ENCODE measurements at places on chromosomes 5 and 9.

DNA sequence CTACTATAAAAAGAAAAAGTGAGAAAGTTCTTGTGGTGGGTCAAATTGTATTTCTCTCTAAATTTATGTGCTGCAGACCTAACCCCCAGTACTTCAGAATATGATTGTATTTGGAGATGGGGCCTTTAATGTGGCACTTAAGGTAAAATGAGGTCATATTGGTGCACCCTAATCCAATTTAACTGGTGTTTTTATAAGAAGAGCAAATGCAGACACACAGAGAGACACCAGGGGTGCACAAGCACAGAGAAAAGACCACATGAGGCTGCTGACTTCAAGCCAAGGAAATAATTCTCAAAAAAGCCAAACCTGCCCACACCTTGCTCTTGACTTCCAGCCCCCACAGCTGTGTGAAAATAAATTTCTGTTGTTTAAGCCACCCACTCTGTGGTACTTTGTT, 80.2 kb upstream of the HTR4 start:
- no peak for DNase-seq

GRCh38 chr9:38058452-38059232, 10.4 kb downstream of the SHB start:
- DNase-seq = no peak

DNA sequence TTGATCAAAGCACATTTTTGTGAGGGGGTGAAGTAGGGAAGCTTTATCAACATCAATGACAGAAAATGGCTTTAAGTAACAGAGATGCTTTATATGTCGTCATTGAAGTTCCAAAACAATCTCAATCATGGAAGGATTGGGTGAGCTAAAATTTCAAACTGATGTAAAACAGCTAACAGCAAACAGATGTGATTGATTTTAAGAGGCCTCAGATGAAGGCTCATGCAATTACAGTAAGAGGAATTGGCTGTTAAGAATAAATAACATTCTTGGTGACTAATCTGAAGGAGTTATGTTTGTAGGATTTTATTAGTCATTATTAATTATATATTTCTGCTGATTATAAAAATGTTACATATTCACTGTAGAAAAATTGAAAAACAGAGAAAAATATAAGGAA, 63.5 kb upstream of the PUM3 start:
- no peak for DNase-seq

DNA sequence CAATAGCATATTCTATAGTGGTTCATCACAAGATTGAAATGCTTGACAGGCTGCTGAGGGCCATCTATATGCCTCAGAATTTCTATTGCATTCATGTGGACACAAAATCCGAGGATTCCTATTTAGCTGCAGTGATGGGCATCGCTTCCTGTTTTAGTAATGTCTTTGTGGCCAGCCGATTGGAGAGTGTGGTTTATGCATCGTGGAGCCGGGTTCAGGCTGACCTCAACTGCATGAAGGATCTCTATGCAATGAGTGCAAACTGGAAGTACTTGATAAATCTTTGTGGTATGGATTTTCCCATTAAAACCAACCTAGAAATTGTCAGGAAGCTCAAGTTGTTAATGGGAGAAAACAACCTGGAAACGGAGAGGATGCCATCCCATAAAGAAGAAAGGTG, 43.8 kb downstream of the GCNT1 start:
- DNase-seq = no peak

All from cerebellar nuclear complex (tissue), 1 donor.